KBM-7 (cell line): ENCODE measurements at places on chromosomes 12 and 14.

DNA sequence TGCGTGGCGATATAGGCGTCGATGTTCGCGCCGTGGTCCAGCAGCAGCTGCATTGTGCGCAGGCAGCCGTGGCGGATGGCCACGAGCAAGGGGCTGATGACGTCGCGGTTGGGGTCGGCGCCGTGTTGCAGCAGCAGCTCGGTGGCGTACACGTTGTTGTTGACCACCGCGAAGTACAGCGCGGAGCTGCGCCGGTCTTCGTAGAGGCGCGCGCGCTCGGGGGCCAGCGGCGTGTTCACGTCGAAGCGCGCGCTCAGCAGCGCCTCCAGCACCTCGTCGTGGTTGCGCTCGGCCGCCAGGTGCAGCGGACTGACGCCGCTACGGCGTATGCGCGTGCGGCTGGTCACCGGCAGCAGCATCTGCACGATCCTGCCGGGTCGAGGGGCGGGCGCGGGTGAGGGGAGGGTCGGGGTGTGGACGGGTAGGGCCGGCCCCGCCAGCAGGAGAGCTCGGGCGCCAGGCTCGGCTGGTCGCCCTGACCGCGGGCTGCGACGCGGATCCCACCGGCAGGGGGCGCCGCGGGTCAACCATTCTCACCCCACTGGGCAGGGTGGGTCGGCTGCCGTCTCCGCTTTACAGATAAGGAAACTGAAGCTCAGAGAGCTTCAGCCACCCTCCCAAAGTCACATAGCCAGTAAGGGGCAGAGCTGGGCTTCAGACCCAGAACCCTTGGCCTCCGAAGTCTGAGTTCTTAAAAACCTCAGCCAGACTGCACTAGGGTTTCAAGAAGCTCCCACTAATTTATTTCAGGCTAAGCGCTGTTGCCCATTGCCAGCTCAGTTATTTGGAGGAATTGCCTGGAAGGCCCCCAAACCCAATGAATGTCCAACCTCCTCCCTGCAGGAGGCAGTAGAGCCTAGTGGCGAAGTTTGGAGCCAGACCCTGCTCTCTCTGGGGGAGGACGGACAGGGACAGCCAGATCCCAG is 12.4 kb downstream of the FAM181A start:
- peak; percentile 85 for DNase-seq

DNA sequence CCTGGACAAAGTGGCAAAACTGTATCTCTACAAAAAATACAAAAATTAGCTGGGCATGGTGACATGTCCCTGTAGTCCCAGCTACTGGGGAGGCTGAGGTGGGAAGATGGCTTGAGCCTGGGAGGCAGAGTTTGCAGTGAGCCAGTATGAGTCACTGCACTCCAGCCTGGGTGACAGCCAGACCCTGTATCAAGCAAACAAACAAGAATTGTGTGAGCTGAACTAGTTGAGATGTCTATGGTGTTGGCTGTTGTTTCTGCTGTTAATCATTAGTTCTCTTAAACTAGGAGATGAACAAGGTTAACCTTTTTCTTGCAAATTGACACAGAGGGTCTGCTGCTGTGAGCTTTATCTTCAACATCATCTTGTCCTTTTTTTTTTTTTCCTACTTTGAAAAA is 23.6 kb downstream of the RASSF3 start:
- DNase-seq = no peak

GRCh38 chr12:25785134-25785533 is 173.3 kb upstream of the RASSF8 start:
- no peak for DNase-seq

- peak; percentile 20 for DNase-seq
Observed at GRCh38 chr14:89899917-89900663, 54.4 kb downstream of the EFCAB11 start.

DNA sequence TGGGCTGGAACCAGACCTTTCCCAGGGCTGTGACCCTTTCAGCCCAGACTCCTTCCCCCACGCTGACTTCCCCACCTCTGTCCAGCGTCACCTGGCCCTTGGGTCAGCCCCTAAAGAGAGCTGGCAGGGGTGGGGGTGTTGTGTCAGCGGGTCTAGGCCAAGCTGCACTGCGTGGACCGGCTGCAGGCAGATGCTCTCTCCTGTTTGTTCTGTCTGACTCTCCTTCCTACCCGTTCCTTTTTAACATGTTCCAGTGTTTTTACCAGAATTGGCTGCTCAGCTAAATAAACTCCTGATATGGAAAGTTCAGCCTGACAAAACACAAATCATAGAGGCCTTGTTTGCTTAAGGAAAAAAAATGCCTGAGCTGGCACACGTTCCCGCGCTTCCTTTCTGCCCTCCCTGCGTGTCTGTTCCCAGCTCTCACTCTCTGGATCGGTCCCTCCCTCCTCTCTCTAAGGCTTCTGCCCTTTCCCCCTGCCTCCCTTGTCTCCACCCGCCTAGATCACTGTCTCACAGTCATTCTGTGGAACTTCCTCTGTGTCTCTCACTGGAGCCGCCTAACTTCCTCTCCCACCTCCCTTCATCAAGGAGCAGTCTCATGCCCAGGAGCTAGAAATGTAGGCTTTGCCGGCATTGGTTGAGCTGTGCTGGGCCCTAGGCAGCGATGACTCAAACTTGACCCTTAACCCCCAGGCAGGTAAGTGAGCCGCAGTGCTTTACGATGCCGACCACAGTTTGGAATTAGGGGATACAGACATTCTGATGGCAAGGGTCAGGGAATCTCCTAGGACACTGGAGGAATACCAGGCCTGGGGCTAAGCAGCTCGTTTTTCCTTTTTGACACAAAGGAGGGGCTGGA is 15.5 kb upstream of the MLXIP start:
- DNase-seq = peak; percentile 92

DNA sequence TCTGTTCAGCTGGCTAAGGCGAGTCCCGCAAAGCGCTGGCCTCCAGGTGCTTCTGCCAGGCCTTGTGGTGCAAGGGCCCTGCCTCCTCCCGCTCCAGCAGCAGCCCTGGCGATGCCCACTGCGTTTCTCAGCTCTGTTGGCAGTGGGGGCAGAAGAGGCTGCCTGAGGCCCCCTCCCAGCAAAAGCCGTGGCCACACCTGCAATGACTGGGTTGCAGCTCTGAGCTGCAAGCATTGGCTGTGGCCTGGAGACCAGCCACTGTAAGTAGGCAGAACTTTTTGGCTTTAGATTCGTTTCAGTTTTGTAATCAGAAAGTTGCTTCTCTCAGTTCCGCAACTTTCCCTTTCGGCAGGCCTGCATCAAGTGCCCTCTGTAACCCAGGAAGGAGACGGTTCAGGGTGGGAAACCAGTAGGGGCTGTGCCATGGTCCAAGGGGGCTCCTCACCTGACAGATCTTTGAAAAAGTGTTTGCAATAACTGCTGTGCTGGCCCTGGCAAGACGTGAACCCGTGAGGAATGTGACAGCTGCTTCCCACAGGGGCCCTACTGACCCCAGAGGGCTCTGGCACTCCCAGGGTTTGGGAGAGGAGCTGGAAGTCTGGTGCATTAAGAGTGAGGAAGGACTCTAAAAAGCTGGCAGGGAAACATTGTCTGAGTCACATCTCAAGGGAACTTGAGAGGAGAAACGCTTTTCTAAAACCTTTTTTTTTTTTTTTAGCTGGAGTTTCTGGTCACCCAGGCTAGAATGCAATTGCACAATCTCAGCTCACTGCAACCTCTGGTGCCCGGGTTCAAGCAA is 54.5 kb upstream of the MAX start:
- DNase-seq = no peak

DNA sequence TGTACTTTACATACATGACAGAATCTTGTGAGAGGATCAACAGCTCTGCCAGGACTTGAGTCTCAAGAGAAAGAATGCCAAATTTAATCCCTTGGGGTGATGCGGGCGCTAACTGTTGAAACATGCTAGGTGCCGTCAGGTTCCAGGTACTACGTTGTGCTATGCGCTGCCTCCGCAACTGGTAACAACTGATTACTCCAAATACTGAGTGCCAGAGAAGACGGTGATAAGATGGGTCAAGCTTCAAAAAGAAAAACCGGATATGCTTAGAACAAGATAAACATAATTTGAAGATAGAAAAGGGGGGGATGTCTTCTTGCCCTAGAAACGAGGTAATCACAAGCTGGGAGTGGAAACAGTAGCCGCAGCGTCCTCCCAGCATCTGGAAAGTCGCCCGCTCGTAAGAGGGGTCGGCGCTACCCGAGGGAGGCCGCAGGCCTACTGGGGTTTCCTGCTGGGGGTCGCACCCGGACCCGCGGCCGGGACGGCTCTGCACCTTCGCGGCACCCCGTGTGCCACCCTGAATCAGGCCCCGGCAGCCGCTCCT is 678 bp downstream of the ZBTB25 start:
- DNase-seq = no peak

DNA sequence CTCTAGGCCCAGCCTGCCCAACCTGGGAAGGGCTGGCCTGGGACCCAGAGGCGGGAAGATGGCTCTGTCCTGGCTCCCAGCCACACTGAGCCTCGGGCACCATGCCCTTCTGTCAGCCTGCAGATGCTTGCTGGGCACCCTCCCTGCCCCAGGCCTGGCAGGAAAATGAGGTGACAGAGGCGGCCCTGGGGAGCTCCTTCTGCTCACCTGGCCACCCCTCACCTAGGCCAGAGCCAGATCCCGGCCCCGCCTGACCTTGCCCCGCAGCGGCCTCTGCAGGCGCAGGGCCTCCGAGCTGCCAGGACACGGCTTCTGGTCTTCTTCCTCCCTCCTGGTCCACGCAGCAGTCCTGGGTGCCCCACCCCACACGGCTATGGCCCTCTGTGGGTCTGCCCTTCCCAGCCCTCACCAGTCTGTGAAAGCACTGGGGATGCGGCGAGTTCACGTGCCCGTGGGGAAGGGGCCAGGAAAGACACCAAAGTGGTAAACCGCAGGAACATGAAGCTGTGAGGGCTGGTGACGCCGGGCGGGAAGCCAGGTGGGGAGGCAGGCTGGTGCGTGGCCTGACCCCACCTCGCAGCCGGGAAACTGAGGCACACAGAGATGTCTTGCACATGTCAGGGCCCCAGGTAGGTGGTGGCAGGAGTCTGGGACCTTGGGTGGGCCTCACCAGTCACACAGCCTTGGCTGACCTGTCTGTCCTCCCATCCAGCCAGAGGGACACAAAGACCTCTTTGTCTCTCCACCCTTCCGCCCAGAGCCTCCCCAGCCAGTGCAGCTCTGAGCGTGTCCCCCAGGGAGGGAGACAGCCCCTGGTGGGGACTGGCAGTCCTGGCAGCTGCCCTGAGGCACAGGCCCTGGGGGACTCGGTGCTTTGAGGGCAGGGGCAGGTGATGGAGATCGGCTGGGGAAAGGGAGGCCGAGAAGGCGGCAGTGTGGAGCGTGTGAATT is 12.8 kb downstream of the BAG5 start:
- no peak for DNase-seq

- DNase-seq = peak; percentile 19
Observed at GRCh38 chr14:31283578-31284252, 76.1 kb upstream of the HECTD1 start.

DNA sequence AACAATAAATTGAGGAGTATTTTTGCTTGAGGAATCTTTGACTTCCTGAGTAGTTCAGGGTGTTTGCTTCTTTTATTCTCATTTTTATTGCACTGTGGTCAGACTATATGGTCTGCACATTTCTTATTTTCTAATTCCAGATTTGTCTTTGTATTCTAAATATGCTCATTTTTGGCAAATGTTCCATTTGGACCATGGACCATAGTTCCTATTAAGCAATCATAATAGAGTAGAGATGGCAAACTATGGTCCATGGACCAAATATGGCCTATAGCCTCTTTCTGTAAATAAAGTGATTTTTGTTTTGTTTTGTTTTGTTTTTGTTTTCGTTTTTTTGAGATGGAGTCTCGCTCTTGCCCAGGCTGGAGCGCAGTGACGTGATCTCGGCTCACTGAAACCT is 2.1 kb downstream of the GPRC5A start:
- no peak for DNase-seq

DNA sequence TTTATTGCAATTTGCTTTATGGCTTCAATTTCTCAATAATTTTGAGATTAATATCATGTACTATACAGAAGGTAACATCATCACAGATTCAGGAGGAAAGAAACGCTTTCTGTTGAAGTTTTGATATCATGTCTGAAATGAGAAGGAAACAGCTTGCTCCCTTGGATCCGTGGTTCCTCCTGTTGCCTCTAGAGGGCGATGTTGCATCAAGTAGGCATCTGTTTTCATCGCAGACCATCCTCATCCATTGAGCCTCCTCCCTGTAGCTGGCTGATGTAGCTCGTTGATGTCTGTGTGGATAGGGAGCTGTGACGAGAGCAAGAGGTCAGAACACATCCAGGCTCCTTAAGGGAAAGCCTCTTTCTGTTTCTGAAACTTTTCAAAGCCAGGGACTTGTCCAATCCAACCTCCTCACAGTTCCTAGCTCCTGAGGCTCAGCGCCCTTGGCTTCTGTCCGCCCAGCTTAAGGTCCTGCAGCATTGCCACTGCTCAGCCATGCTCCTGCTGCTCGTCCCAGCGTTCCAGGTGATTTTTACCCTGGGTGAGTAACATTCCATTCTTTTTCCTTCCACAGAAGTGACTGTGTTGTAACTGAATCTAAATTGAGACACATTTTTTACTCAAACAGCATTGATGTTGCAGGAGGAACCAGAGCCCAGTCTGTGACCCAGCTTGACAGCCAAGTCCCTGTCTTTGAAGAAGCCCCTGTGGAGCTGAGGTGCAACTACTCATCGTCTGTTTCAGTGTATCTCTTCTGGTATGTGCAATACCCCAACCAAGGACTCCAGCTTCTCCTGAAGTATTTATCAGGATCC is 304.8 kb upstream of the OR4E1 start:
- DNase-seq = peak; percentile 52

GRCh38 chr12:1832801-1833595 is 12.6 kb downstream of the LRTM2 start:
- DNase-seq = no peak

DNA sequence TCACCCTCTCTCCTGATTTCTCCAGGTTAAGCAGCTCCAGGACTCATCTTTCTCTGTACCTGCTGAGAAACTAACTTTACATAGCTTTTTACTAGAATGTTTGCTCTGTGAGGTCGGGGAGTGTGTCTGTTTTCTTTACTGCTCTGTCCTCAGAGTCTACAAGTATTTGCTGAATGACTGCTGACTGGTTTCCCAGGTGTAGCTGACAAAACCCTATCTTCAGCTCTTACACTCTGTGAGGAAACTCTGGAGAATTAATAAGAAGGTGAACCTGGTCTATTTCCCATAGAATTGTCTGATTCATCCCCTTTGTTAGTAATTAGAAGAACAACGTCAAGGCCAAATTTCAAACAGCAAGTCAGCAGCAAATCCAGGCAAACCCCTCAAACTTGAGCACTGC is 226.8 kb downstream of the ZFP36L1 start:
- no peak for DNase-seq

DNA sequence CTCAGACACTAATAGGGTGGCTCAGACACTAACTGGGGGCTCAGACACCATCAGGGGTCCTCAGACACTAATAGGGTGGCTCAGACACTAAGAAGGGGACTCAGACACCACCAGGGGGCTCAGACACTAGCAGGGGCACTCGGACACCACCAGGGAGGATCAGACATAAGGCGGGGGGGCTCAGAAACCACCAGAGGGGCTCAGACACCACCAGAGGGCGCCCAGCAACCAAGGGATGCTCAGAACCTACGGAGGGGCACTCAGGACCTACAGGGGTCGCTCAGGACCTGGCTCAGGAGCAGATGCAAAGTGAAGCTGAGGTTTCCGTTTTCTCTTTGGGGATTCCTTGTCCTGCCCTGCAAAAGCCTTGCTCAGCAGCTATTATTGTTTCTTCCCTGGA is 448.5 kb downstream of the TMEM121 start:
- peak; percentile 57 for DNase-seq
